ENCODE measurements at places on chromosomes 16 and 17.

DNA sequence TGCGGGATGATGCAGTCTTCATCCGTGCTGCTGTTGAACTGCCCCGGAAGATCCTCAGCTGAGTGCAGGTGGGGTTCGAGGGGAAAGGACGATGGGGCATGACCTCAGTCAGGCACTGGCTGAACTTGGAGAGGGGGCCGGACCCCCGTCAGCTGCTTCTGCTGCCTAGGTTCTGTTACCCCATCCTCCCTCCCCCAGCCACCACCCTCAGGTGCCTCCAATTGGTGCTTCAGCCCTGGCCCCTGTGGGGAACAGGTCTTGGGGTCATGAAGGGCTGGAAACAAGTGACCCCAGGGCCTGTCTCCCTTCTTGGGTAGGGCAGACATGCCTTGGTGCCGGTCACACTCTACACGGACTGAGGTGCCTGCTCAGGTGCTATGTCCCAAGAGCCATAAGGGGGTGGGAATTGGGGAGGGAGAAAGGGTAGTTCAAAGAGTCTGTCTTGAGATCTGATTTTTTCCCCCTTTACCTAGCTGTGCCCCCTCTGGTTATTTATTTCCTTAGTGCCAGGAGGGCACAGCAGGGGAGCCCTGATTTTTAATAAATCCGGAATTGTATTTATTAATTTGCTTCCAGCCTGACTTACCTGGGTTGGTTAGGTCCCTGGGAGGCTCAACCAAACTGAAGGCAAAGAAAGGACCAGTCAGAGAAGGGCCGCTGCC lies 5.8 kb downstream of the TRAF4 start:
- DNase-seq, result no peak

DNA sequence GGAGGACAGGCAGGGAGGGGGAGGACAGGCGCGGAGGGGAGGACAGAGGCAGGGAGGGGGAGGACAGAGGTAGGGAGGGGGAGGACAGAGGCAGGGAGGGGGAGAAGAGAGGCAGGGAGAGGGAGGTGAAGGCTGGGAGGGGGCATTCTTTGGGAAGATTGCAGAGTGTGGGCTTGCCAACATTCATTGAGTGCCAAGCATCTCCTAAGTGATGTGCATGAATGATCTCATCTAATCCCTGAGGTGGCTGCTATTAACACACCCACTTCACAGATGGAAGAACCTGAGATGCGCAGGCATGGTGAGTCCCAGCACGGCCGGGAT lies 58.3 kb downstream of the NT5M start:
- DNase-seq, result no peak

DNA sequence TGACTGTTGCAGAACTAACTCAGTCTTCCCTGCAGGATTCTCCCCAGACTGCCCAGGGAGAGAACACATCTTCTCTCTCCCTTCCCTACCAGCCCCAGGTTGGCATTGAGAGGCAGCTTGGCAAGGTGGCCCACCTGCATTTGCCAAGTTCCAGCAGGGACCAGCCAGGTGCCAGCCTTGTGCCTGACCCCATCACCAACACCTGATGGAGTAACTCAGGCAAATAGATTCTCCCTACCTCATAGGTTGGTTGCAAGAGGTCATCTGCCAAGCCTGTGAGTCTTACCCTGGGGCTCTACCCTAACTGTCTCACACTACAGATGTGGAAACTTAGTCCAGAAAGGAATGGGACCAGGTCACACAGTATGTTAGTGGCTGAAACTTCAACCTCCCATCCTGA lies 20.4 kb downstream of the BEAN1 start:
- no peak for DNase-seq

DNA sequence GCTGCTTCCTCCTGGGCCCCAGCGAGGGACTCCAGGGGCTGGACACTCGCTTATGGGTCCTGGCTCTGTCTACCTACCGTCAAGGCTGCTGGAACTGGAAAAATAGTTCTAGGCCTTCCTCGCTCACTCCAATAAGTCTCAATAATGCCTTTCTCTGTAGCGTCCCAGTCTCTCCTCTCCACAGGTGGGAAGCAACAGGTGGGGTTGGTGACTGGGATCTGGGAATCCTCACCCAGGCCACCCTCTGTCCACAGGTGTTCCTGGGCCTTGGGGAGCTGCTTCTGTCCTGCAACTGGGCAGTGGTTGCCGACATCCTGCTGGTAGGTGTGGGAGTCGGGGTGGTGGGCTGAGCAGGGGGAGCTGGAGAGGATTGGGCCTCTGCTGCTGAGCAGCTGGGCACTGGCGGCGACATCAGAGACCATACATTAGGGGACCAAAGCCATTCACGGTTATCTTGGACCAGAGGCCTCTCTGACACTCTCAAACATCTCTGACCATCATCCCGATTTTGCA lies 20.3 kb upstream of the SPNS2 start:
- no peak for DNase-seq
